ENCODE measurements at places on chromosomes 3 and 15.

DNA sequence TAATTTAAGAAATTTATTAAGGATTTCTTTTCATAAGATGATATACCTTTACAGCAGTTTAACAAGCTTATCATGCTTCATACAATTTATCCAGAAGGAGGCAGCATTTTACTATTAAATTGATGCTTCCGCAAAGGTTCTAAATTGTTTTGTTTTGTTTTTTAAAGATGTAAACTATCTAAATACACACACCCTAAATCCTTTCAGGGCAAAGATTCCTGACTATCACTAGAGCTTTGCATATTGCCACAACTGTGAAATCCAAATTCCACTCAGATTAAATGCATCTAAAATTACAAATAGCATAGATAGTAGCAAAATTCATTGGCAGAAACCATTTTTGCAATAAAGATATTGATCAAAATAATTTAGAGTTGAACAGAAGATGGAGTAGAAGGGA is 44.5 kb upstream of the CCNL1 start:
- peak; percentile 30 for DNase-seq

GRCh38 chr3:39193391-39193790 is 996 bp upstream of the XIRP1 start:
- no peak for DNase-seq

DNA sequence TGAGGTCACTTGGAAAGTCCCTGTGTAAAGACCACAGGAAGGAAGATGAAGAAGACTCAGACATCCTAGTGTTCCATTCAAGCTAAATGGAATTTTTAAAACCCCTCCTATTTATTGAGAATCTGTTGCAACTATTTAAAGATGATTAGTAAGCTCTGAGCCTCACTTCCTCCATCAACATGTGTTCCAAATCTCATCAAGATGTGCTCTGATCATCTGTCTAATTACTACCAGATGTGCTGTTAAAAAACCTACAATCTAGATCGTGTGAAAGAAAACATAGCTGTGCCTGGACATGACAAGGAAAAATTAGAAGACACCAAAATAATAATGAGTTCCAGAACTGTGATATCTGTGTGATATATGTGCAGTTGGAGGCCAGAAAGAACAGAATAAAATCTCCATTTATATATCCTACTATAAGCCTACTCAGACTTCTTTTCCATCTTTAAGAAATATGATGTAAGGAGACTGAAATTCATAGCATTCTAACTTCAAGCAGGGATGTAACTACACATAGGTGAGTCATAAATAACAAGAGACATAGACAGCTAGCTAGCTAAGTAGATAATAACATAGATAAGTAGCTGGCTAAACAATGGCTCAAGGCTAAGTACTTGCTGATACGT is 7.8 kb downstream of the XPC start:
- DNase-seq, result no peak

GRCh38 chr3:108051005-108051404 is 39.8 kb downstream of the CD47 start:
- DNase-seq, result no peak

GRCh38 chr15:70314688-70315087 is 217.0 kb upstream of the TLE3 start:
- DNase-seq, result no peak

- peak; percentile 92 for DNase-seq
These were observed 408.9 kb upstream of the THBS1 start for GRCh38 chr15:39171944-39172368.

- DNase-seq, result no peak
These were observed 4.2 kb upstream of the CHL1 start for GRCh38 chr3:192215-192929.

- no peak for DNase-seq
These were observed 272.1 kb downstream of the FAM43A start for GRCh38 chr3:194957743-194958240.

DNA sequence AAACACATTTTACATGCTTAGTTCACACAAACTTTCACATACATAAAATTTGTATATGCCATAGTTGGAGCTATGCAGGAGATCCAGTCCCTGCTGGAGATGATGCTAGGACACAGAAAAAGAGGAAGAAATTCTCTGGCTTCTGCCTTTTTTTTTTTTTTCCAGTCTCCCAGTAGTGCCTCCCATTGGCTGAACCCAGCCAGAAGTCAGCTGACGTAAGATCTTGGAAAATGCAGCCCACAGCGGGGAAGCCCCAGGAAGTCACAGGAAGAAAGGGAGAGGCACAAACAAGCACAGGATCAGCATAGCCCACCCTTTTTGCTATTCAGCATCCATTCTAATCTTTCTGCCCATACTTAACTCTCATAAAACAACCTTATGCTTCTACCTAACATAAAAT is 38.5 kb downstream of the SCN11A start:
- no peak for DNase-seq

GRCh38 chr3:186523434-186523833 is 20.7 kb downstream of the CRYGS start:
- DNase-seq, result no peak

DNA sequence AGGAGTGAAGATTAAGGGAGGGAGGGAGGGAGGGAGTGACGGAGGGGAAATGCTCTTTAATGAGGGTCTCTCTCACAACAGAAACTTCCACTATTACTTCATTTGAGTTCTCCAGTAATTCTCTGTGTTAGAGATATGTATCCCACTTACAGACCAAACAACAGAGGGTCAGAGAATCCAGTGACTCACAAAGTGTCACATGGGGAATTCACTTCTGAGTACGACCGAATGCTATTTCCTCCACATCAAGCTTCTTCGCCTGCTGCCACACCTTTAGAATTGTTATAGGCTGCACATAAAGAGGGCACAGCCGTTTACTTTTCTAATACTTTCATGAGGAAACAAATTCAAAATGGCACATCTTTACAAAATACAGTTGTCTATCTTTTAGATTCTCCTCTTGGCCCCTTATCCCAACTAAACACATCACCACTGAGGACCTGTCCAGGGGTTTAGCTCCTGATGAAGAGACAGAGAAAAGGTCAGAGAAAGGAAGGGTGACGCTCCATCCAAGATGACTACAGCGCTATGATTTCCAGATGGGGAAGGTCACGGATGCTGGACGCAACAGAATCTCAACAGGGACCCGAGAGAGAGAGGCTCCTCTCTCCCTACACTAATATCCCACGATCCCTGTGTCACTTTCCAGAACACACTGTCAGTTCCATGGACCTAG is 119.0 kb downstream of the XXYLT1 start:
- DNase-seq, result peak; percentile 72

- no peak for DNase-seq
These were observed 2.1 kb downstream of the SH3GL3 start for GRCh38 chr15:83449250-83449671.

GRCh38 chr15:25245801-25246622 is 192.8 kb downstream of the UBE3A start:
- no peak for DNase-seq

DNA sequence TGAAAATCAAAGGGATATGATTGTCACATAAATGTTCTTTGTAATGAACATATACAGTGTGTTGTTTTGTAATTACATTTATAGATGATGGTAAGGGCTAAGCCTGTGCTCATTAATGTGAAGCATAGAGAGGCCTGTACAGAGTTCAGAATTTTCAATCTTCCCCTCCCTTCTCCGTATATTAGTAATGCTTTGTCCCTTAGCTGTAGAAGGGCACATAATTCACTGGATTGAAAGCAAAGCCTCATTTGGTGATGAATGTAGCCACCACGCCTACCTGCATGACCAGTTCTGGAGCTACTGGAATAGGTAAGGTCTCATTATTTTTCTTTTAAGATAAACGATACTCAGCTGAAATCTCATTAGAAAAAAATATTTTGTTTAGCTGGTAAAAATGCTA is 130.2 kb downstream of the CDIN1 start:
- DNase-seq, result no peak

- no peak for DNase-seq
These were observed 193.6 kb downstream of the FAM43A start for GRCh38 chr3:194879126-194879877.

GRCh38 chr15:31344823-31345605 is 18.4 kb downstream of the KLF13 start:
- DNase-seq, result no peak

DNA sequence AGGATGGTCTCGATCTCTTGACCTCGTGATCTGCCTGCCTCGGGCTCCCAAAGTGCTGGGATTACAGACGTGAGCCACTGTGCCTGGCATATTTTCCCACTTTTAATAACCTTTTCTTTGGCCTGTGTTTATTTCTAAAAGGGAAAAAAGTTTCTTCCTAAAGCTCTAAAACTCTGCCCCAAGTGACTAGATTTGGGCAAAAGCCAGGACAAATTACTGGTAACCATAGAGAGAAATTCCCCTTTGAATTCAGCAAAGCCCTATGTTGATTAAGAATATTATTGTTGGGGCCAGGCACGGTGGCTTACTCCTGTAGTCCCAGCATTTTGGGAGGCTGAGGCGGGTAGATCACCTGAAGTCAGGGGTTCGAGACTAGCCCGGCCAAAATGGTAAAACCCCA is 11.5 kb upstream of the TRPM7 start:
- no peak for DNase-seq

GRCh38 chr3:139346771-139347170 is 3.0 kb downstream of the MRPS22 start:
- no peak for DNase-seq

DNA sequence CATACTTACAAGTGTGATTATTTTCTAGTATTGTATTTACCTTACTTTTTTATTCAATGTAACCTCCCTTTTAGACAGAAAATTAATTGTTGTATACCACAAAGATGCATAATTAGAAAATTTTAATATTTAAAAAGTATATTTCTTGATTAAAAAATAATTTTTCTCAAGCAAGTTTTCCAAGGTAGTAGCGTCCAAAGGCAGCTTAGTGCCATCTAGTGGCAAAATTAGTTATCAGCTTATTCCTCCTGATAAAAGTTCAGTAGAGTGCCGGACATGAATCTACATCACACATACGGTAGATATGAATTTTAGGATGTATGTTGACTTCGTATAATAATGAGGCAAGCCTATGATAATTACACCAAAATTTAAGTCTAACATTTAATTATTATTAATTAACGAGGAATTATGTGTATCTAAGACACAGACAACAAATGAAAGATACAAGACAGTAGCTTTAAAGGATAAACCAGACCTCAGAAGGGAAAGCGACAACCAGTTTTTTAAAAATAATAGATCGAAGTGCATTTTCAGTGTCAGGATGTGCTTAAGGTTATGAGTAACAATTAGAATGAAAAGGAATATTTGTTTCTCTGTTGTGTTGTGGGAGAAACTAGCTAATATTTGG is 405.9 kb downstream of the ROBO1 start:
- no peak for DNase-seq

DNA sequence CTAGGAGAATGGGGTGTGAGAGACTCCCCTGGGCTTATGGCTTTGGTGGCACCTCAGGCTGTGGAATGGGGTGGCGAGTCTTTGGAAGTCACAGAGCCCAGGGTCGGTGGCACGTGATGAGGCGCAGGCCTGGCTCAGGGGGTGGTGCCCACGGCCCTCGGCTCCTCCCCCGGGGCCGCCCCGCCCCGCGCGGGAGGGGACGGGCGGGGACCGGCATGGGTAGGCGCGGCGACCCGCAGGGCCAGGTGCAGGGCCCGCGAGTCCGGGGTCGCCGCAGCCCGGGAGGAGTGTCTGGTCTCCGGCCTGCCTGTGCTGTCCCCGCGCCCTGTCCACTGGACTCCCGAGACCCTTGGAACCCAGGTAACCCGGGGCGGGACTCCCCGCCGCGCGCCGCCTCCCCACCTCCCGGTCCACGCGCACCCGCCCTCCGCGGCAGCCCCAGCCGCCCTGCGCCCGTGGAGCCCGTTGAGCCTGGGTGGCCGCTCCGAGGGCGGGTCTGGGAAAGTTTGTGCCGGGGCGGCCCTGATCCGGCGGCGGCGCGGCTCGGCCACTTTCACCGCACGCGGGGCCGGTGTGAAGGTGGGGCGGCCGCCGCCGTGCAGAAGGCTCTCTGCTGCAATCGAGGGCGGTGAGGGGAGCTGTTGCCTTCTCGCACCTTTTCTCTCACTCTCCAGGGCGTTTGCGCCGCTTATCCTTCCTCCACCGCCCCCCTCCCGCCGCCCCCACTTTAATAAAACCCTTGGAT is at the start of gene PAQR5:
PAQR5 (plus strand) TSS at position 216 of the 745 bp plus-strand sequence. CDS start 61,169 bp downstream, outside the sequence.
- no peak for DNase-seq
